HT-29 (cell line): ENCODE measurements at places on chromosomes 12 and 14. TPM values are rescaled to one million over a fixed set of nuclear protein-coding genes. Genes with fewer than 3 reads are reported as not detected.

DNA sequence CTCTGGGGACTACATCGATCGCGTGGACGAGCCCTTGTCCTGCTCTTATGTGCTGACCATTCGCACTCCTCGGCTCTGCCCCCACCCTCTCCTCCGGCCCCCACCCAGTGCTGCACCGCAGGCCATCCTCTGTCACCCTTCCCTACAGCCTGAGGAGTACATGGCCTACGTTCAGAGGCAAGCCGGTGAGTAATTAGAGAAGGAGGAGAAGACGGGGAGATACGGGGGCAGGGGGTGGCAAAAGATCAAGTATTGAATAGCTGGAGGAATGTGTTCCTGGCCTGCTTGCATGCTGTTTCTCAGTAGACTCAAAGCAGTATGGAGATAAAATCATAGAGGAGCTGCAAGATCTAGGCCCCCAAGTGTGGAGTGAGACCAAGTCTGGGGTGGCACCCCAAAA is 21.9 kb downstream of the OS9 start:
- DNase-seq: no peak

DNA sequence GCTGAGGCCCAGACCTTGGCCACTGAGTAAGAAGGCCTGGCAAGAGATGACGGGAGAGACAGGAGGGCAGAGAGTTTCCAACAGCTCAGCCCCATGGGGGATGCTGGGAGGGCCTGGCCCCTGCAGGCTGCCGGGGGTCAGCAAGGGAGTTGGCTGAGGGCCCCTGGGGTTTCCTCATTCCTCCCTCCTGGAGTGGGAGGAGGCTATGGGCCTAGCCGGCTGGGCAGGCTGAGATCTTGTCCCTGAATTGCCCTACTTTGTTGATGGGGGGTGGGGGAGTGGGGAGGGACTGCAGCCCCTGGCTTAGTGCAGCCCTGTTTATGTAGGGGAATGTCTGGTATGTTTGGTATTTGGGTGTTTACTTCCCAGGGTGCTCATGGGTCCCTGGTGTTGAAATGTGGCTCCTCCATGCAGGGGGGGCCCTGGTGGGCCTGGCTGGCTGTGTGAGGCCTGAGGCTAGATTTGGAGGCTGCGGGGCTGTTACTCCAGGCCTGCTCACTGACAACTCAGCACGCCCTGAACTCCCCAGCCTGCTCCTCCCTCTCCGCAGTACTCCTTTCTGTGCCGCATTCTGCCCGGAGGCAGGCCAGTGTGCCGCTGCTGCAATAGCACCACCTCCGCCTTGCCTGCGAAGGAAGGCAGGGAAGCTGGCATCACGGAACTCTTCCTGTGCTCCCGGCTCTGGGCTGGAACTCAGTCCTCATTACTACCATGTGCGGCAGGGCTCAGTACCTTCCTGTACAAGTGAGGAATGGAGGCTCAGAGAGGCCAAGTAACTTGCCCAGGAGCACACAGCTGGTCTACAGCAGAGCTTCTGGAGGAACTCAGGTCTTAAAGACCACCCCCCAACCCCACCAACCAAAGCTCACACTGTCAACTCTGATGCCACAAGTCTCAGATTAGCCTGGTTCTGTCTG is 25.3 kb downstream of the JDP2 start:
- no peak for DNase-seq

DNA sequence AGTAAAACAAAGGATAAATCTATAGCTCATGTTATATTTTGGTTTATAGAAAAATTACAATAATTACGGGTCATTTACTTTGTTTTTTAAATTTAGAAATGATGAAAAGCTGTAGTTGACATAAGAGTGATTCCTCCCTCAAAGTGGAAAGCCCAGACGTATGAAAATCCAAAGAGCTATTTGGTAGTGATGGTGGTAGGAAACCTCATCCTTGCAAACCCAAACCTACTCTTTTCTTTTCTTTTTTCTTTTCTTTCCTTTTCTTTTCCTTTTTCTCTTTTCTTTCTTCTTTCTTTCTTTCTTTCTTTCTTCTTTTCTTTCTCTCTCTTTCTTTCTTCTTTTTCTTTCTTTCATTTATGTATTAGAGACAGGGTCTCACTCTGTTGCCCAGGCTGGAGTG is 190.3 kb upstream of the RASSF8 start:
- DNase-seq: no peak

The PRB4 gene
- total RNA-seq: not detected in 2 replicates

GRCh38 chr12:91507754-91508153 is 325.1 kb upstream of the DCN start:
- DNase-seq: no peak

DNA sequence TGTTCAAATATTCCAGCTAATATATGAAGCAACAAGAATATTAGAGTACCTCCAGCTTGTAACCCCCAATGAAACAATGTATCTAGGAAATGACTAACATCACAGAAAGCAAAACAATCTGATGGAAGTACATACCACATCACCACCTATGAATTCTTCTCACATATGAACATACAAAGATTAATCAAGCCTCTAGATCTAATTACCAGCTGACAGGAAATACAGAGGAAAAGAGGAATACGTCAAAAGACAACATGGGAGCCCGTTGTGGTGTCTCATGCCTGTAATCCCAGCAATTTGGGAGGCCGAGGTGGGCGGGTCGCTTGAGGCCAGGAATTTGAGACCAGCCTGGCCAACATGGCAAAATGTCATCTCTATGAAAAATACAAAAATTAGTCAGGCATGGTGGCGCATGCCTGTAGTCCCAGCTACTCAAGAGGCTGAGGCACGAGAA is 7.5 kb downstream of the NEDD8 start:
- no peak for DNase-seq

DNA sequence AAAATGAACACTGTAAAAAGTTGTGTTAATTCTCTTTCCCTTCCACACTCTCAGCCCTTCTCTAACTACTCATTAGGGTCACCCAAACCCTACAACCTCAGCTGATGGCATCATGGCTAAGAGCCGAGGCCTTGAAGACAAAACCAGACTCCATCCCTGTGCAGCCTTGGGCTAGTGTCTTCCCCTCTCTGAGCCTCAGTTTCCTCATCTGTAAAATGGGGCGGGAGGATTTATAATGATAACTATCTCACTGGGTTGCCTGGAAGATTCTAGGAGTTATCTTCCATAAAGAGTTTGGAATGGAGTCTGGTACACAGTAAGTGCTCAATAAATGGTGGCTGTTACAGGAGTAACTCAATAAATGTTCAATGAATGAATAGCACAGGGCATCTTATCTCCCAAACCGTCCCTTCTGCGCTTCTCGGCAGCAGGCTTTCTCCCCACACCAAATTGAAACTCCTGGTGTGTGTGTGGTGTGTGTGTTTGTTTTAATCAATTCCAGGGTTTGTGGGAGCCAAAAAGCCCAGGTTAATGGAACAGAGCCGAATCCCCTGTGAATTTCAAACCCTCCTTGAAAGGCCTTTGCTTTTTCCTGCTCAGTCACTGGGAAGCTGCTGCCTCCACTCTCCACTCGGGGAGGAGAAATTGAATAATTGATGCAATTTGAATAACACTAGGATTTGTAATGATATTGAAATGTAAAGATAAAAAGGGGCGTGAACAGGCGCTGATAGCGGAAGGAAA is 61.2 kb upstream of the FAM222A start:
- no peak for DNase-seq

DNA sequence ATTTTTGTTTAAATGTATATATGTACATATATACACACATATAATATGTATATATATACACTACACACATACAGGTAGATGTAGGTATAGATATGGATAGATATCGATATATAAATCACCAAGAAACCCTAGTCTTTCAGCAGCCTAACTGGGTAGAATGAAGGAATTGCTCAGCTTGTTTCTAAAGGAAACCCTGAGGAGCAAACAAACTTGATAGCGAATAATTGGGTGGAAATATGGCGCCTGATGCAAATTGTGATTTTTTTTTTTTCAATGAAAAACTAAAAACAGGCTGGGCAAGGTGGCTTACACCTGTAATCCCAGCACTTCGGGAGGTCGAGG is 254 bp upstream of the CCDC177 start:
- no peak for DNase-seq

The PLEKHH1 gene
- total RNA-seq: 11.0 and 12.7 TPM in 2 replicates

The SERPINA3 gene
- total RNA-seq: 1.0 and 2.0 TPM in 2 replicates

The YEATS4 gene
- 34.1 and 40.0 TPM in 2 replicates for total RNA-seq

The ALDH1L2 gene
- not detected in 2 replicates for total RNA-seq

DNA sequence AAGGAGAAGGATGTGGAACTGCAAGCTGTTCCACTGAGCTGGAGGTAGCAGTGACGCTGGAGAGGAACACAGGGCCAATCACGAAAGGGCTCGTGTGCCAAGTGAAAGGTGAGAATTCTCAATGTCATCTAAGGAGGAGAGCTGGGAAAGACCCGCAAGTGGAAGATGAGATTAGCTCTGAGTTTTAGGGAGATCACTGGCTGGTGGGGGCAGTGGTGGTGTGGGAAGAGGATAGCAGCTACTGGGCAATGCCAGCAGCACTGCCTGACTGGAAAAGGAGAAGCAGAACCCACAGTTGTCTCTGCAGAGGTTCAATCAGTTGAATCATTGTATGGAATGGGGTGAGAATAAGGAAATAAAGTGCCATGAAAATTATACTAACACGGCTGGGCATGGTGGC is 27.8 kb downstream of the SLC25A47 start:
- no peak for DNase-seq

DNA sequence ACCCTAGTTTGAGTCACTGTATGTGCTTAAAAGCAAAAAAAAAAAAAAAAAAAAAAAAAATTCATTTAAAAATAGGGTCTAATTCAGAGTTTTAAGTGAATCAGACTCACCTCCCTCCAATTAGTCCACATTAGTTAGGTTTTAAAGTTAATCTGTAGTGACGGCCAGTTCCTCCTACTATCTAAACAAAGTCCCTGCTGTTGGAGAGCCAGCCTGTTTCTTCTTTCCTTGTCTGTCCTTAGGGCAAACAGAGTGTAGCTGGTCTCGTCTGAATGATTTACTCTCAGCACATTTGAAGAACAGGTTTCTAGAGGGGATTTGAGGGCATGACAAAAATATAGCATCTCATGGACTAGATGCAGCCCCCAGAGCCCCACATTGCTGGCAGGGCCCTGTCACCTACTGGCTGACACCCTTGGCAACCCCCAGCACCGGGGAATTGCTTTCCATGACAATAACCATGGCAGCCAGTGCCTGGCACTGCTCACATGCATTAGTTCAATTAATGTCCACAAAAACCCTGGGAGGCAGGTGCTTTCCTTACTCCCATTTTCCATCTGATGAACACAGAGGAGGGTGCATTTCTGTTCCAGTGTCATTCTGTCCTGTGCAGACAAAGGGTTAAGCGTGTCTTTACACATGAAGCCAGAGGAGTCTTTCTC is 138.3 kb downstream of the PLXNC1 start:
- DNase-seq: no peak

DNA sequence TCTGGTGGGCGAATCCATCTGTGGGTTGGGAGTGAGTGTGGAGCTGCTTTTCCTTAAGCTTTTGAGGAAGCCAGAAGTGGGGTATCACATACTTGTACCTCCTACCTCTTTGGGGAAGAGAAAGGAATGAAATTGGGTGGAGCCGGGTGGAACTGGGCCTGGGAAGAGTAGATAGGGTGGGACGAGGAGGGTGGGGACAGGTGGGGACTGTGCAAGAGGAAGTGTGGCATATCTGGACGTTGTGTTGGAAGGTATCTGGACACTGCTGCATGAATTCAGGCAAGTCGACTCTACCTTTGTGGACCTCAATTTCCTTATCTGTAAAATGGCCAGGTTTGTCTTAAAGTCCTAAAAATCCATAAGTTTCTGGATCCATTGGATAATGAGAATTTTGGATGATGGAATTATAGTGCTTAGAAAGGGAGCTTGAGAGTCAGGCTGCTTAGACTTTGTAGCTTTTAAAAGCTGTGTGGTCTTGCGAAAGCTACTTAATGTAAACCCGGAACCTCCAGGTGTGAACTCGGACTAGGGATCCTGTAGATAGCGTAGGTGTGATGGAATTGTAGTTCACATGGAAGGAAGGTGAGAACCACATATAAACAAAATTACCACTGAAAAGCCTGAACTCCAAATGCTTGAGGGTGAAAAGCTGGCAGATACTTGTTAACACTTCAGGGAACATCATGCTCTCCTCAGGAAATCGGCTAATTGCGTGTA is 2.1 kb downstream of the VRTN start:
- DNase-seq: peak; percentile 72

The CFAP54 gene
- total RNA-seq: not detected in 2 replicates

- DNase-seq: peak; percentile 75
Observed at GRCh38 chr14:74038020-74038859, 19.1 kb downstream of the BBOF1 start.

- DNase-seq: no peak
Observed at GRCh38 chr12:66624806-66625205, 54.1 kb downstream of the GRIP1 start.

The YLPM1 gene
- total RNA-seq: 6.8 and 9.1 TPM in 2 replicates

DNA sequence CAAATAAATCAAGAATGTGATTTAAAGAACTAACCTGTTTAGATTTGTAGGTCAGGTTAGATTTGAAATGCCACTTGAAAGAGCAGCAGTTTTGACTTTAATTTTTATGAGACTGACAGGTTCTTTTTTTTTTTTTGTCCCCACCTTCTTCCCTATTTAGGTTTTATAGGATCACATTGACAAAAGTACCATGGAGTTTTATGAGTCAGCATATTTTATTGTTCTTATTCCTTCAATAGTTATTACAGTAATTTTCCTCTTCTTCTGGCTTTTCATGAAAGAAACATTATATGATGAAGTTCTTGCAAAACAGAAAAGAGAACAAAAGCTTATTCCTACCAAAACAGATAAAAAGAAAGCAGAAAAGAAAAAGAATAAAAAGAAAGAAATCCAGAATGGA is 31.9 kb downstream of the KTN1 start:
- no peak for DNase-seq

The ACSS3 gene
- not detected in 2 replicates for total RNA-seq

GRCh38 chr14:54354968-54355641 is 41.7 kb upstream of the CDKN3 start:
- DNase-seq: no peak

- no peak for DNase-seq
Observed at GRCh38 chr12:128857133-128857763, 4.0 kb downstream of the GLT1D1 start.

The MYF5 gene
- not detected in 2 replicates for total RNA-seq

DNA sequence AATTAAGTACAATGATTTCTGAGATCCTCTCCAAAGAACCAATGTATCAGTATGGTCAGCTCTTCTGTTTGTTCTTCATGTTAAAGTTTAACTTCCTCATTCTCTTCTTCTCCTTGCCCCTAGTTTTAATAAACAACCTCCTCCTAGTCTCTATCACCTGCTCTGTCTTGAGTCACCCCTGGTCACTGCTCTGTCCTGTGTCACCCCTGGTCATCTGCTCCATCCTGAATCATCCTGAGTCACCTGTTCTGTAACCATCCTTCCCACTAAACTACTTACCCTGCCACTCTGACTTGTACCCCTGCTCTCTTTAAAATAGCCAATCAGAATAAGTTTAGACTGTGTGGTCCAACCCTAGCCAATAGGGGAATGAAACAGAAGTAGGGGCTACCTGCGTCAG is 100.5 kb downstream of the ALG10B start:
- no peak for DNase-seq

The SYCP3 gene
- total RNA-seq: not detected in 2 replicates

The CRACR2A gene
- 31.3 and 31.4 TPM in 2 replicates for total RNA-seq

GRCh38 chr12:5964913-5965900 is 20.1 kb upstream of the ANO2 start:
- DNase-seq: no peak

DNA sequence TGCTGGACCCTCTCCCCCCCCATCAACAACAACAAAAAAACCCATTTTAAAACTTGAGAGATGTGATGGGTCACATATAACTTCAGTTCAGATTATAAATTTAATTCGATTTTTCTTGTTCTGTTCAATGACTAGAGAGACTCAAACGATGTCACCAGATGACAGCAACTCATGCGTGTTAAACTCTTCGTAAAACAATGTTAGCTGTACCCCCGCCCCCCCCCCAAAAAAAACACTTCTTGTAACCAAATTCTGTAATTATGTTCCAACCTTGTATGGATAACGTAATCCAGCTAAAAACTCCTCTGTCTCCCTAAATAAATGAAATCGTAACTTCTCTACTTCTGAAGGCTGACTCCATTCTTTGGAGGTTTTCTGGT is 614 bp upstream of the NACA start:
- peak; percentile 15 for DNase-seq
